AG04450 (cell line): ENCODE measurements at places on chromosomes 11 and 22.
A peak's percentile ranks its signal among the peaks of the same experiment; 100 is the strongest.

DNA sequence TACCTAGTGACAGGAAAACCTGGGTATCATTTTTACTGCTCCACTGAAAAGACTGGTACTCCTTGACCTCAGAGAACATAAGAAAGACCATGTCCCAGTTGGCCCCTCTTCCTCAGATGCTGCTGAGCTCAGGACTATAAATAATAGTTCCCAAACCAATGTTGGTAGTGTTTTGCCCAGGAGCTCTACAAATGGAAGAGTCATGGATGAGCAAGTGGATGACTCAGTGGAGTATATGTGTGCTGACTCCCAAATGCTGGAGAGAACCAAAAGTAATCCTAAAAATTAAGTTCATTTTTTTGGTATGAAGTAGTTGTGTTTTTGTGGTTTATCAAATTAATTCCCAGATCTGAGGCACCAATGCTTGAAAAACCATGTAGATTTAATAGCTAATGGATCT, 482.0 kb downstream of the KCNA4 start:
- no peak for DNase-seq

DNA sequence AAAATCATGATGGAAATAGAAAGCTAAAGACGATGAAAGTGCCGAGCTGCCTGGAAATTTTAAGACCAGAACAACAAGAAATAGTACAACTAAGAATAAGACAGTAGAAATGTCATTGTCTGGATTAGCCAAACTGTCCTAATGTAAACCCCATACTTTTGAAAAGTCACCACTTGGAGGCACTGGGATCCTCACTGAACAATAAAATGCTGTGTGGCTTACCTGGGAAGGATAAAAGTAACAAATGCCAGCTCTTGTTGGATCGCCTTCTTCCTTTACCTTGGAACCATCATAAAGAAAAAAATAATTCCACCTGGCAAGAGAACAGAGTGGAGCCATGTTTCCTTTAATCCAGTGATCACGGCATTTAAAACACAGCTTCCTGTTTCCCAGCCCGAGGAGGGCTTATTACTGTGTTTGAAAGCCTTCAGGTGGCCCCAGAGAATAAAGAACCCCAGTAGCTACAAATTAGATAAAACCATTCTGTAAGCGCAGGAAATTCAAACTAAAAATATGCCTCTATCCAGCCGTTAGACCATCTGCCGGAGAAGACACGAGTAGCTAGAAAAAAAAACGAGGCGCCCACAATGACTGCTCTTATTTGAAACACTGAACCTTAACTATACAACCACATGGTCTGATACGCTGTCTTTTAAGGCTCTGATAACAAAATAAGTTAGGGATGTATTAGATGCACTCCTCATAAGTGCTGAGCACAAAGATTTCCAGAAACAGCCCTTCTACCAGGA, 4.4 kb downstream of the HPS4 start:
- no peak for DNase-seq

GRCh38 chr11:118081241-118081958, 4.5 kb downstream of the TMPRSS4 start:
- DNase-seq: no peak

GRCh38 chr11:106011481-106011880, 10.6 kb downstream of the MSANTD4 start:
- no peak for DNase-seq

GRCh38 chr11:72626414-72626936, 47.7 kb downstream of the PDE2A start:
- no peak for DNase-seq

DNA sequence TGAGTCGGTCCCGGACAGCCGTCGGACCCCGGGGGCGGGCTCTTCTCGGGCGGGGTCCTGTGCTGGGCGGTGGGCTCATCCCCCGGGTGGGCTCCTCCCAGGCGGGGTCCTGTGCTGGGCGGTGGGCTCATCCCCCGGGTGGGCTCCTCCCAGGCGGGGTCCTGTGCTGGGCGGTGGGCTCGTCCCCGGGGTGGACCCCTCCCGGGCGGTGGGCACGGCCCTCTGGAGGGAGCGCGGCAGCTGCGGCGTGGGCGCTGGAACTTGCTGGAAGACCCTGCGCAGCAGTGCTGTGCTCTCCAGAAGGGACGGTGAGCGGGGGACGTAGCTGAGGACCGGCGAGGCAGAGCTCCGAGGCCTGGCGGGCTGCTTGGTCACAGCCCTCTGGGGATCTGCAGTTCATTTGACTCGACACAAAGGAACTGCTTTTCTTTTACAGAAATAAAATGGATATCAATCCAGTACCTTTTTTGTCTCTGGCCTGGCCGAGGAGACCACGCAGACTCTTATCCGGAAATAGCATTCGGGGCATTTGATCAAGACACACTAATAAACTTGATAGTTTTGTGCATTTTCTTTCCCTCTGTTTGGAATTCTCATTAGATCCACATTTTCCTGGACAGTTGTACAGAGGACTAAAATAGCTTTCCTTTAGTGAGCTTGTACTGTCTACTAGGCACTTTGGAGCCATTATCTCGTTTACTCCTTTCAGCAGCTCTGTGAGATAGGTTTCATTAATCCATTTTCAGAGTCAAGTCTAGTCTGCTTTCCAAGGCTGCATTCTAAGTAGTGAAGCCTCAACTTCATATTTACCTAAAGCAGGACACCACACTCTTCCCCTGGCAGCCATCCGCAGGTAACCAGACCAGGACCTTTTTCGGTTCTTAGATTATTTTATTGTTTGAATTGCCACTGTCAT, 812 bp downstream of the JAM3 start:
- no peak for DNase-seq

DNA sequence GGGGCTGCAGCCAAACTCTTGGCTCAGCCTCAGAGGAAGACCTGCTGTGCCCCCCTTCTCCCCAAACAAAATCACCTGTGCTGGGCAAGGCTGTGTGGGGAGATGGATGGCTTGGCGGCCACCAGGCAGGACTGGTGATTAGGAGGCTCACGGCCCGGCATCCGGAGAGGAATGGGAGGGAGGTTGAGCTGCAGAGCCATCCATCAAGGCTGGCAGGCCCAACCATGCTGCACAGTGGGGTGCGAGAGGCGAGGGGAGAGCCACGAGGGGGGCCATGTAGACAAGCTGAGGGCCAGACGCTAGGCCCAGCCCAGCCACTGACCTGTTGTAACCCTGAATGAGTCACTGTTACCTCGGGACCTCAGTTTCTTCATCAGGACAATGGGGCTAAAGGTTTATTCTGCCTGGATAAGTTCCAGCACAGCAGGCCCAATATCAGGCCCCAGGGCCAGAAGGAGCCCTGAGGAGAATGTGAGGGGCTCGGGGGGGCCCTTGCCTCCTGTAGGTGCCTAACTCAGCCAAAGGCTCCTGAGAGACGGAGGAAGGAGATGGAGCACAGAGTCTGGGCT, 18.2 kb downstream of the PDE2A start:
- DNase-seq: no peak

GRCh38 chr22:19016081-19016766, 80.1 kb upstream of the PRODH start:
- no peak for DNase-seq

- DNase-seq: no peak
Observed at GRCh38 chr11:5507933-5508305, 1.8 kb downstream of the UBQLN3 start.

GRCh38 chr11:45843158-45843924, 3.9 kb upstream of the CRY2 start:
- peak; percentile 68 for DNase-seq

- no peak for DNase-seq
Observed at GRCh38 chr11:68038718-68039525, at the start of gene TCIRG1. Gene TCIRG1 (plus strand): TSS chr11:68039025. CDS start chr11:68041272, 2,247 bp downstream.

GRCh38 chr11:12411806-12412727, 34.7 kb downstream of the PARVA start:
- DNase-seq: peak; percentile 85

- DNase-seq: no peak
Observed at GRCh38 chr11:111913997-111914396, 1.5 kb downstream of the HSPB2 start.

- DNase-seq: no peak
Observed at GRCh38 chr22:48572951-48573350, 1254.7 kb downstream of the BRD1 start.

GRCh38 chr11:134904103-134904790, 492.2 kb upstream of the B3GAT1 start:
- DNase-seq: no peak

- DNase-seq: no peak
Observed at GRCh38 chr22:39369586-39369985, 19.8 kb downstream of the SYNGR1 start.

DNA sequence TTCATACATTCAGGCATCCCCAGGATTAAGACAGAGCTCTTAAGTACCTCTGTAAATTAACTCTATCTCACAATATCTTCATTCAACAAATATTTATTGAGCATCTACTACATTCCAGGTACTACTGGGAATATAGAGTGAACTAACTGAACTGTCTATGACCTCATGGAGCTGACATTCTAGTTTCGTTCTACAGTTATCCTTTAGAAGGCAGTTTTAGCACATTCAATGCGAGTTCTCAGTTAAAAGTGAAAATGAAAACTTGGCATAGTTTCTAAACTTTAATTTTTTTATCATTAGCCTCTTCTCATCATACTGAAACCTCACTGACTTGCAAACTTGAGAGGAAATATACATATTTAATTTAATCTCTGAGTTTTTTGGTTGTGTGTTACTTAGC, 10.7 kb upstream of the MS4A6E start:
- no peak for DNase-seq

DNA sequence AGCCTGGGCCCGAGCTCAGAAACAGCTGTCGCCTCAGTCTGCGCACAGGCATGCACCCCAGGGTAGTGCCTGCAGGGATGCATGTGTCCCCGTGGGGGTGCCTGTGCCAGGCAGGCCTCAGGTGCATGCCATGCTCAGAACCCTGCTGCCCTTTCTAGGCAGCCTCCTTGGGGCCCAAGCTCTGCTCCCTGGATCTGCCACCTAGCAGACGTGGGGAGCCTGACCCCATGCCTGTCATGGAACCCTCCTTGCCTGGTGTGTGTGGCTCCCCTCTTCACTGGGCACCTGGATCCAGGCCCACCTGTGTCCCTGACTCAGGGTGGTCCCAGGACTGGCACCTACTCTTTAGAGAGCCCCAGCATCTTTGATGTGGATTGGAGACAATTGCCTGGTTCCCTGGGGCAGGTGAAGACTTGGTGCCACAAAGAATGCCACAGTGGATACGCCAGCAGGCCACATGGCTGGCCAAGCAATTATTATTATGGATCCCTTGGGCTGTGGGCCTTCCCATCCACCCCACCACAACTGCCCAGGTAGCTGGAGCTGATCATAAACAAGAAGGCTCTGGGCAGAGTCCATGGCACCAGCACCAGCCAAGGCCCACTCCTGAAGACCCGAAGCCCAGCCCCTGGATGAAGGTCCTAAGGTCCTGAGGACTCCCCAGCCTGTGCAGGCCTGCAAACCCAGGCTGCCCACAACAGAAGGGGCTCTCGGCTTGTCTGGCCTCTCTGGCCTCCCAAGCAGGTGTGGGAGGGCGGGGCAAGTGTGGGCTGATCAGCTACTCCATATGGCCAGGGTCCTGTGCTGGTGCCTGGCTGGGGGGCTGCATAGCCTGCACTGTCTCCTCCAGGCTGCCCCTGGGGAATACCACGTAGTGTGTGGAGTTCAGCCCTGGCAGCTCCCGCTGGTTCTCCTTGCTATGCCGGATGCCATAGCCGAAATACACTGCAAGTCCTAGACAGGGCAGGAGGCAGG, 3.8 kb downstream of the SLC7A4 start:
- DNase-seq: no peak

GRCh38 chr11:12860827-12861226, 148.3 kb upstream of the RASSF10 start:
- DNase-seq: no peak

DNA sequence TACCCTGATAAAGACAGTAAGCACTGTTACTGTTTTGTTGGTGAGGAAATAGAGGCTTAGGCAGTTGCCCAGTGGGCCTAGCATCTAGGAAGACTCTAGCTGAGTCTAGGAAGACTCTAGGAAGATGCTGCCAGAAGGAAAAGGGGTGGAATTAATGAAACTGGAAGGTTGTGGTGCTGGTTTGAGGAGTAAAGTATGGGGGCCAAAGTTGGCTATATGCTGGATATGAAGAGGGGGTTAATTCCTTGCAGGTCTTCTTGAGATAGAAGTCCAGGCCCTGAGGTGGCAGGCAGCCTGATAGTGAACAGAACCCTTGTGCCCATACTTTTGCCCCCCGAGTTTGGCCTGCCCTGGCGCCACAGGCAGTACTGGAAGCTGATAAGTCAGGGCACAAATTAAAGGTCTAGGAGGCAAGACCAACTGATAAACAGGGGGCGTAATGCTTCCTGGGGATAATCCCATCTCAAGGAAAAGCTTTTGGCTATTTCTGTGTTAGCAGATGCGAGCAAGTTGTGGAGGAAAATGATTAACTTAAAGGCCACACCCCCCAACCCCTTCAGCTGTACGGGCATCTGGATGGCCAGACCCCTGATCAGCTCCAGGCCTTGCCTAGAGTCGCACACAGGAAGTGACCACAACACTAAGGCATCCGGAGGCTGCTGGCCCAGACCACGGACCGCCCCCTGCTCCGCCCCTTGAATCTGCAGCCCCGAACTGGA, 3.1 kb downstream of the ILK start:
- peak; percentile 90 for DNase-seq

- peak; percentile 46 for DNase-seq
Observed at GRCh38 chr11:15911377-15912044, 444.8 kb downstream of the SOX6 start.

DNA sequence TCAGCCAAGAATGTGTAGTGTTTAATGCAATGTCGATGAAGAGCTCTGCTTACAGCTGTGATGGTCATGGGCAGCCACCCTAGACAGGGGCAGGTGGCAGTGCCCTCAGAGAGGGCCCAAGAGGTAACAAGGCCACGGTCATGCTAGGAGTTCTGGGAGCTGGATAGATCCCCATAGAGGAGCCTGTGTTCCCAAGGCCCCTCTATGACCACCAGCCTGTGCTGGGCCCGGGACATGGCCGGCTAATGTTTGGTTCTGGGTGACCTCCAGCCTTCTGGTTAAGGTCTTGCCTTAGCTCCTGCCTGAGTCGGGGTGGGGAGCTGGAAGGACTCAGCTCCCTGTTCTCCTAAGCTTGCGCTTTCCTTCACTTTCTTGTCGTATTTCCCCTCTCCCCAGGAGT, 65.1 kb downstream of the GRIK4 start:
- no peak for DNase-seq

- DNase-seq: no peak
Observed at GRCh38 chr11:64519541-64519940, 71.5 kb upstream of the SLC22A12 start.

- no peak for DNase-seq
Observed at GRCh38 chr22:23211622-23212021, 31.3 kb downstream of the BCR start.

DNA sequence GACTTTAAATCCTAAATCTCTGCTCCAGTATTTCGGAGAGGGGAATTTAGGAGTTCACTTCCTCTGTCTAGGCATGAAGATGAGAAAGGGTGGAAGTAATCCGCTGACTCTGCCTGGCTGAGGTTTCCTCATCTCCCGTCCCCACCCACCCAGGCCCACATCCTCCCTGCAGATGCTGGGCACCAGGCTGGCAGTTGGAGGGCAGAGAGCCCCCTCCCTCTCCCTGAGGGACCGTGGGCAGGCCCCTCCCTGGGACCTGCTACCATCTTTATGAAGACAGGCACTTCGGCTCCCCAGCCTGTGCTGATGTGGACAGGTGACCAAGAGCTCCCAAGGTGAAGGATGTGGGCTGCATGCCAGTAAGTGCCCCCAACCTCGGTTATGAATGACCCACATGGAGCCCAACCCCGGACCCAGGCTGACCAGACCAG, 6.7 kb downstream of the CASTOR1 start:
- no peak for DNase-seq
